Stimulated activated CD4-positive, alpha-beta T cell treated with anti-CD3 and anti-CD28 coated beads, Interleukin-4, amount 100 ng/mL, for 1 hour (primary cell): ENCODE measurements at places on chromosomes 5 and 9.

DNA sequence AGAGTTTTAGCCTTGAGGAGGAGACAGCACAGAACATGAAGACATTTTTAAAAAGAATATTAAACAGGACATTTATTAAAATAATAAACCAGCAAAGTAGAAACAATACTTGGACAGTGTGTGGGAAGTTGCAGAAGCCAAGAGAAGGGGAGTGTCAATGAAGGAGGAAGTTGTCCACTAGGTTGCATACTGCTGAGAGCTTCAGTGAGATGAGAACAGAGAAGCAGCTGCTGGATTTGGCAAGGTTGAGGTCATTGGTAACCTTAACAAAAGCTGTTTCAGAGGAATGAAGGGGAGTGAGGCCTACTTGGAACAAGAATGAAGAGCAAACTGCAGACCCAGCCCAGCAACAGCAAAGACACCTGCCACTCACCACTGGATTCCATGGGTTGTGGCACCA, 11.4 kb downstream of the BHMT start:
- DNase-seq = no peak

DNA sequence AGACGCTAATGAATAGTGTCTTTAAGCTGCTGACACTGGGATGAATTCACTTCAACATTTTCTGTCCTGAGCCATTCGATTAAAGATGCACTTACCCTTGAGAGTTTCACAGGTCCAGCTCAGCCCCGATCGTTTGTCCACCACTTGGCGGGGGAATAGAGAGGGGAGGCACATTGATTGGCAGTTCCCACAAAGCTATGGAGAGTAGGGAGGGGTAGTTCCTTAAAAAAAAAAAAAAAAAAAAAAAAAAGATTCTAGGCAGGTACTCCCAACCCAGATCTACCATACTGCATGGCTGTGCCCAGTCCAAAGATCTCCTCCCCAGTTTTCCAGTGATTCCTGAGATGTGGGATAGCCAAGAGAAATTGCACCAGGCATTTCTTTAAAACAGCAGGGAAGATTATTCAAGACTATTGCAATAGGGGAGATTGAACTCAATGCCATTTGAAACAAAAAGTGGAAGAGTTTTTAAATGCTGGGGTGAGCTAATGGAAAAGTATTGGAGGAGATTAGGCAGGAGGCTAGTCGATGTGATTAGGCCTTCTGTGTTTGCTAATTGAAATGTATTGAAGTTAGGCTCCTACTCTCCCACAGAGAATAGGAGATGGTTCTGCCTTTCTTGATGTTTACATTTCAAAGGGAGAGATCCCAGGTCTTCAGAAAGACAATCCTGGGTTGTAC, 2217.4 kb upstream of the WWC1 start:
- no peak for DNase-seq

- DNase-seq = no peak
Measured at GRCh38 chr9:20472342-20473045, 149.8 kb downstream of the MLLT3 start.

DNA sequence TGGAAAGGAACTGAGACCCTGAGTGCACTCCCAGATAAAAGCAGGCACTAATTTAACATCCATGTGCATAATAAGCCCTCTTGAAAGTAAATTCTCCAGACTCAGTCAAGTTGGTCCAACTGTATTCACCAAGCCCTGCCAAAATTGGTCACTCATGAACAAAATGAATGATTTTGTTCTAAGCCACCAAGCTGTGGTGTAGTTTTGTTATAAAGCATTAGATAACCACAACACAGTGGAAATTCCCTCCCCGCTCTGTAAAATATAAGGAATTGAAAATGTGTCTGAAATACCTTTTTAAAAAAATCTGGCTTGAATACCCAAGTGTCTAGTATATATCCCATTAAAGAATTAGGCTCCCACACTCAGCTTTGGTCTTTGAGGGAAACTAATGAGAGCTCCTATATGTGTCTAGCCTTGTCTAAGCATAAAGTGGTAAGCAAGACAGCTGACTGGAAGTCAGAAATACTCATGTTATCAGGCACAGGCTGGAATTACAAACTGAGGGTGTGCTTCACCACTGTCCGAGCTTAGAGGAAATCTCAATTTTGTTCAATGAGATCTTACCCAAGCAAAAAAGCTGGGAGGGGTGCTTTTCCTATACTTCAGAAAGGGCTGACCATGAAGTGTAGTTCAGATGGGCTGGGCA, 33.2 kb downstream of the IDNK start:
- no peak for DNase-seq

- DNase-seq = no peak
Measured at GRCh38 chr5:61598126-61598525, 266.1 kb downstream of the ZSWIM6 start.

DNA sequence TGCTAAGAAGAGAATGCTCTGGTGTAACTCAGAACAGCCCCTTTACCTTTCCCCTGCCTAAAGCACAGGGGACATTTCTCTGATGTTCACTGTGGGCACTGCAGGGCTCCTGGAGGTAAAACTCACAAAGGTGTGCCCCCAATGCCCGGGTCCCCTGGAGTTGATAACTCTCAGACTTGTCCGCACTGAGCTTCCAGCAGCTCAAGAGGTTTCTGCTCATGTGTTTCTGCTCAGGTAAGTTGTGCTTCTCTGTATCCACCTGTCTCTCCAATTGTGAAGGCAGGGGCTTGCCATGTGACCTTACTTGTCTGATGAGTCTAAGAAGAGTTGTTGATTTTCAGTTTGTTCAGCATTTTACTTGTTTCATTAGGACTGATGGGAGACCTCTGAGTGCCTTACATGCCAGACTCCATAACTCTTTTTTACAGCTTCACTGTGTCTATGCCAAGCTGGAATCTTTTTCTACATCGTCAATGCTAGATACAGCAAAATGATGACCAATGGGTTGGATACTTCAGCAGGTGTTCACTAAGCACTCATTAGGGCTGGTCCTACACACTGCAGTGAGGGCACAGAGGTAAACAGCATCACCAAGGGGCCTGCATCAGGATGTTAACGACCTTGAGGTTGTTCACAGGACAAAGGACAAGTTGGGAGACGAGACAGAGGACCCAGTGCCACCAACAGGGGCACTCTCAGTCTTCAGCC, 56.4 kb downstream of the MRPL36 start:
- DNase-seq = no peak

DNA sequence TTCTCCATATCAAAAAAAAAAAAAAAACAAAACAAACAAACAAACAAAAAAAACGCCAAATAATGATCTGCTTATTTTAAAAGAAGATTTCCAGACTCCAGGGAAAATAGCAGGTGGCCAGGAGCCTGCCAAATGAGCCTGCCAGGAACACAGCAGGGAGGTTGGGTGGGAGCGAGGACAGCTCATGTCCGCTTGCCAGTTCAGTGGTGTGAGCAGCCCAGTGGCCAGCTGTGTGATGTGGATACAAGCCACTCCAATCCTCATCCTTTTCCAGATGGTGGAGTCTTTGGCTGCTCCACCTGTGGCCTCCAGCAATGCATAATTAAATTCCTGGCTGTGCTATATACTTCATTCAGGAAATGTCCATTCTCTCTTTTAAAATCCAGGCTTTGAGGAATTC, 1025.1 kb upstream of the C9orf72 start:
- DNase-seq = no peak

- no peak for DNase-seq
Measured at GRCh38 chr9:127078336-127078735, 44.1 kb downstream of the ANGPTL2 start.

DNA sequence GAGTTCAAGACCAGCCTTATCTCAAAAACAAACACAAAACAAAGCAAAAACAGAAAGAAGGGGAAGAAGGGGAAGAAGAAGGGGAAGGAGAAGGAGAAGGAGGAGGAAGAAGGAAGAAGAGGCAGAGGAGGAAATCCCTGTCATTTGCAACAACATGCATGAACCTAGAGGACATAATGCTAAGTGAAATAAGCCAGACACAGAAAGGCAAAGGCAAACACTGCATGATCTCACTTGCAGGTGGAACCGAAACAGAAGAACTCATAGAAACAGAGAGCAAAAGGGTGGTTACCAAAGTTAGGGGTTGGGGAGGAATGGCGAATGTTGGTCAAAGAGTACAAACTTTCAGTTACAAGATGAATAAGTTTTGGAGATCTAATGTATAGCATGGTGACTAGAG, 135.4 kb downstream of the UGCG start:
- no peak for DNase-seq

GRCh38 chr9:93326056-93326455, 125.4 kb upstream of the FAM120A start:
- no peak for DNase-seq

DNA sequence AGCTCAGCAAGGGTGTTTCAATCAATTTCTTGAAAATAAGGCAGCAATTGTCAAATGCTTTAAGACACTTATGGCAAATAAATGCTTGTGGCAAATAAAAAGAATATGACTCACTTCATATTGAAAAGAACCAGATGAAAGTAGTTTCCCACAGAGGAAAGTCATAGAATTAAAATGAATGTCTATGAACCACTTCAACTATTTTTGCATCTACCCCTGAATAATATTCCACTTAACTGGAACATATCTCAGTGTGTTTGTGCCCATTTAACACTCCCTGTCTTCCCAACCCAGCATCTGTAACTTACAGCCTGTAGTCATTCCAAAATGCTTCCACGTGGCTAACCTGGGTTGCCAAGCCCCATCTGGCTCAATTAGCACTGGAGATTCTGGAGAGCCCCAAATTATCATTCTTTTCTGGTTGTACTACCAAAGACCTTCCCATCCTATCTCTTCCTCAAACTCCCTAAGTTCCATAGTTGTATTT, 84.7 kb downstream of the FEM1C start:
- DNase-seq = no peak

DNA sequence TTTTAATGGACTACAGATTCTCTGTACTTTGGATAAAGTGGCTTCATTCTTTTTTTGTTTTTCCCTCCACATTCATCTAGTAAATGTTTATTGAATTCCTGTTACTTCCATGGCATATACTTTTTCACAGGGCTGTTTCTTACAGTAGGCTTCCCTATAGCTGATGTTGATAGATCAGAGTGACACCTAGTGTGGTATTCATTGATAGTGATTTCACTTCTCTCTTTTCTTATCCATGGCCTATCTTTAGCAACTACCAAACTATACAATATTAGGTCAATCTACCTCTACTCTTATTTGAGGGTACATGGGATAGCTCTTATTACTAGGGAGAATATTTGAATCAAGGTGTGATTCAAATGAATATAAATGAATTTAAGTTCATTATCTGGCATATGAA, 35.8 kb downstream of the FSD1L start:
- DNase-seq = no peak

- no peak for DNase-seq
Measured at GRCh38 chr5:171857489-171857876, 71.9 kb downstream of the SMIM23 start.

DNA sequence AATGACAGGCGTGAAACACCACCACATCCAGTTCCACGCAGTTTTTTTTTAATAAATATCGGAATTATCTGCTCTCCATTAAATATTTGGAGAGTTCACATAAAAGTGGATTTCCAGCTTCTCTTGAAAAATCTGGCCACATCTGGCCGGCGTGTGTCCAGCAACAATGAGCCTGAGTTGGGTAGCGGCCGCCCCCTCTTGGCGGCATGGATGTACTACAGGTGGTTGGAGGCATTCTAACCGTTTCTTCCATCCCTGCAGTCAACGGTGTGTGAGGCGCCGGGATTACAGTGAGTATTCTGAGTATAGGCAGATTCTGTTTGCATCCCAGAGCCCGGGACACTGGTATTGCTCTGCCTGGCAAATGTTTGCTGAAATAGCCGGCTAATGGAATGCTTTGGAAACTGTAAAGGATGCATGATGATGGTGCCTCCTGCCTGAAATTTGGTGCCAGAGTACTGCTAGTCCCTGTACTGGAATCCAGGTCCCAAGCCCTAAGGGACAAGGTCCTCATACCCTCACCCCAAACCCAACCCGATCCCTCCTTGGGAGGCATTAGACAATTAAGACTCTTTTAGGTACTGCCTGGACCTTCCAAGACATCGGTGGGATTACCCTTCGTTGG, 13.6 kb upstream of the GM2A start:
- DNase-seq = peak; percentile 59

DNA sequence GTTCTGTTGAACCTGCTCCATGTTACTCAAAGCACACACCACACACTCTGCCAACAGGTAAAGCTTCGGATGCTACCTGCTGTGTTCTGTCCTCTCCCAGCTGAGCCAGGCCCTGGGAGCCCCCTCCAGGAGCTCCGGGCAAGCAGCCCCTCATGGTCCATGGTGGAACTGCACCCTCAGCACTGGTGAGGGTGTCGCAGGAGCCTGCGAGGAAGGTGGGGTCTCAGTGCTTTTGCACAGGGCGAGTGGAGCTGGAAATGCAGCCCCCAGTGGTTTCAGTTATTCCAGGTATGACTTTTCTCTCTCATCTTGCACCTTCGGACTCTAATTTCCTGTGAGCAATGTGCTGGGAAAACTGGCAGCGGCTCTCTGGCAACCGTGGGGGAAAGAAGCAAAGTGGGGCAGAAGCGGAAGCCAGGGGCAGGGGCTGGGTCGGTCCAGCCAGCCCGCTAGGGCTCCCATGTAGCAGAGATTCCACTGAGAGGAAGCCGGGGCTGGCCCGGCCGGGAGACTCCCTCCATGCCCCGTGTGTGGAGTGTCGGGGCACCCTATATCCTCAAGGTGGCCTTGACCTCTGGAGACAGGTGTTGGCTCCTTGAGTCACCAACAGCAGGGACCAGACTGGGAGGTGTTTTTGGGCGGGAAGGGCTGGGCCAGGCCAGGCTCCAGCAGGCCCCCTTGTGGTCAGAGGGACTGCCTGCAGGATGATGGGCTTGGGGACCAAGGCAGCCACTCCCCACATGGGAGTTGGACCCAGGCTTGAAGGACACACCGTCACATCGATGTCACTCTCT, 75.6 kb upstream of the PRSS3 start:
- DNase-seq = peak; percentile 32

DNA sequence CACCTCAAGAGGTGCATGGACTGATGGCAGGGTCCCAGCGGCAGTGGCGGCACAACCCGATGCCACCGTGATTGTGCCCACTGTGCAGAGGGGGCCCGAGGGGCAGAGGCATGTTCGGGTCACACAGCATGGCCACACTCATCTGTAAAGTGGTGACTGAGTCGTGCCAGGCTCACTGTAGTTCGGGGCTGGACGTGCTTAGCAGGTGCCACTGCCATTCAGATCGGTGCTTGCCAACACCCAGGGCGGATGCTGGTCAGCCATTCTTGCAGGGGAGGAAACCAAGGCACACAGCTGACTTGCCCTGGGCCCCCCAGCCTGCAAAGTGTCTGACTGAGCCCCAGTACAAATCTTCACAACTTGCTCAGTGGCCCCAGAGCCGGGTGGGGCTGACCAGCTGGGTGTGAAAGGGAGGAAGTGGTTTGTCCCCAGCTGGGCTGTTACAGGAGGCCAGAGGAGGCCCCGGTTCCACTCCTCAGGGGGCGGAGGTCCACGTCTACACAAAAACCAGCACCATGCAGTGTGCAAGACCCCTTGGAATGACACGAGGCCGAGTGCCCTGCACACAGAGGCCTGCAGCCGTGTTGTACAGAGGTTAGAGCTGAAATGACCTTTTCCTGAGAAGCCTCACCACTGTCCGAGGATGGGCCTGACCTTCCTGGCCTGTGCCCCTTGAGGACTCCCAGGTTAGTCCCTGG, 17.9 kb downstream of the FGD3 start:
- DNase-seq = peak; percentile 28

DNA sequence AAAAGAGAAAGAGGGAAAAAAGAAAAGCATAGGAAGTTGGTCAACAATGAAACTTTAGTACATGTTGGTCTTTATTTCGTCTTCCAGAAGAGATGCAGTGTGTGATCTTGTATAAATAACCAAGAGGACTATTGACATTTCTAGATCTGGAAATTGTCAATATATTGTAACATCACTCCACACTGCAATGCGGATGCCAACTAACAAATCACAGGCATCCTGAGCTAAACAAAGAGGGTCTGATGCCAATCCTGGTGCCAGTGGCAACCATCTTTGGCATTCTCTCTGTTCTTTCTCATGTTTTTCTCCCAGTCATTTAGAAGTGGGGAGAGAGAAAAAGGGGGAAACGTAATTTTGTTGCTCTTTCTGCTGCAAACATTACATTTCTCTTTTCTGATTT, 9.7 kb downstream of the NFIB start:
- DNase-seq = no peak
